Fibroblast of skin of scalp (primary cell): ENCODE measurements at places on chromosomes 11 and 22.
A peak's percentile ranks its signal among the peaks of the same experiment; 100 is the strongest.

GRCh38 chr22:47566491-47566890, 804.0 kb downstream of the TBC1D22A start:
- no peak for DNase-seq

DNA sequence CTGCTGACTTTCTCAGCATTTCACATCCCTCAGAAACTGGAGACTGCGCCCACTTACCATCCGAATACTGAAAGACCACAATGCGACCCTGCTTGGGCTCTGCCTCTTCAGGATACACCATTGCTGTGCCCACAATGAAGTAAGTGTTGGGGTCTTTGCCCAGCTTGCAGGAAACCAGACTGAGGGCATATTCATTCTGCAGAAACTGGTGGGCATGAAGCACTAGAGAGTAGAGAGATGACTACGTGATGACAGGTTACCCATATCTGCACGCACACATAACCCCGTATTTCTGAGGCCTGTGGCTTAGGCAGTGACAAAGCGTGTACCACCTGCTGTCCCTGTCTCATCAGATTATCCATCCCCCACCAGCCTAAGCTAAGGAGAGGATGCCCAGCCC, 14.6 kb upstream of the VWCE start:
- DNase-seq, result no peak

DNA sequence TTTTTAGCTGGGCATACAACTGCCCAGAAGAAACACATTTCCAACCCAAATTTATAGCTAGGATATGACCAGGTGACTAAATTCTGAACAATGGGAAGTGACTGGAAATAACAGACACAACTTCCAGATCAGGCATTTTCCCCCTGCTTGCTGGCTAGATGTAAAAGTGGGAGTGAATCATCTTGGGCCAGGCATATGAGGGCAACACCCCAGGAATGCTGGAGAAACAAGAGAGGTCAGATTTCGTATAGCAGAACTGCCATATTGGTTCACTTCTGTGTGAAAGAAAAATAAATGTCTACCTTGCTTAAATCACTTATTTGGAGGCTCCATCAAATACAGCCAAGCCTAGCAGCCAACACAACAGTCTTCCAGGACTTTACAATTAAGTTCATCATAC, 7.4 kb downstream of the ATL3 start:
- DNase-seq, result peak; percentile 73

GRCh38 chr22:39617342-39617741, 46.8 kb downstream of the CACNA1I start:
- no peak for DNase-seq

DNA sequence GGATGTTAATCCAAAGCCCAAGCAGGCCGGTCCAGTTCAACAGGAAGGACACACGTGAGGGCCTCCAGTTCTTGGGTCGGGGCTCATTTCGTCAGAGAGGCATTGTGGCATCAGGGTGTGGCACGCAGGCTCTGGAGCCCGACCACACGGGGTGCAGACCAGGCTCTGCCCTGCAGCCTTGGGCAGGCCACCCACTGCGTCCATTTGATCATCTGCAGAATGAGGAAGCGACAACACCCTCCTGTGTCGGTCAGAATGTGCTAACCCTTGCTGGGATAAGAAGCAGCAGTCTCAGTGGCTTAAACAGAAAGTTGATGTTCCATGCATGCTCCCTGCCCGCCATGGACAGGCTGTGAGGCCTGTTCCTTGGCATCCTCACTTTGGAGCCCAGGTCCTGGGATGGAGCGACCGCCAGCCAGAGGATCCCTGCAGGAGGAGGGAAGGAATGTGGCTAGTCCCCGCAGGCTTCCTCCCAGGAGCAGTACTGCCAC, 10.8 kb downstream of the RIBC2 start:
- peak; percentile 27 for DNase-seq
